ENCODE measurements at places on chromosomes 12 and 14.

- peak overlapping the region; percentile 62 for H3K4me3 ChIP-seq
- no peak overlapping the region for H3K27ac ChIP-seq
- no peaks in the 10 kb centered on the region for H3K36me3 ChIP-seq
- H3K27me3 ChIP-seq = no peaks in the 10 kb centered on the region
- H3K4me1 ChIP-seq = peaks cover 24% of the 10 kb centered on the region
Observed at GRCh38 chr12:93698307-93699092, 21.3 kb downstream of the CRADD start.

DNA sequence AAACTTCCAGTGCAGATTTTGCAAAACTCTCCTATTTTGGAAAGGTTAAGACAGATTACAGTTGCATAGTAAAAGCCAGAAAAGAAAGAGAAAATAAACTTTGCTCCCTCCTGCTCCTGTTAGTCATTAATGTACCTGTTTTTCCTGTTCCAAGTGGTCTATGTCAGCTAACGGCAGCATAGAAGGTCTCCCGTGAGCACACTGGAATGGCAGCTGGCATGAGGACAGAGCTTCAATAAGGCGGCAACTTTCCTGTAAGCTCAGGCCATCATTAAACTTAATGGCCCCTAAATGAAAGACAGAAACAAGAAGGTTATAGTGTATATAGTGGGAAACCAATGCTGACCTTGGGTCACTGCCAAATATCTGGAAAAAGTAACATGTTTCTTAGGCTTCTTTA is 16.0 kb downstream of the EIF2B2 start:
- H3K4me3 ChIP-seq = no peak overlapping the region
- no peaks in the 10 kb centered on the region for H3K27me3 ChIP-seq
- peaks cover 68% of the 10 kb centered on the region for H3K36me3 ChIP-seq
- DNase-seq = no peak

DNA sequence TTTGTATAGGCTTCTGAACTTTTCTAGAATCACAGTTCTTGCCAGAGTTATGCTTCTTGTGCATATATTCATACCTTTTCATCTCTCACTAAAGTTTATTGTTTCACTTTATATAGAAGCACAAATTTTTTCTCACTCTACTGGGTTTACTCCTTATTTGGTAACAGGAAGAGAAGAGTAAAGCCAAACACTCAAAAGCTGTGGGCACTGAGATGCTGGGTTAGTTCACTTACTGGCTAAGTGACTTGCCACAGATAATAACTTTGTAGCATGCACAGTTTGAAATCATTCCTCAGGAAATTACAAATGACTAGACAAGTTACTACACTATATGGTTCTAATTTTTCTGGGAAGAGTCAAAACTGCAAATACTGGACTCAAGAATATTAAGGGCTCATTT is 7.8 kb downstream of the HIGD1C start:
- H3K4me1 ChIP-seq = no peaks in the 10 kb centered on the region
- peak overlapping the region; percentile 24 for H3K27ac ChIP-seq
- no peaks in the 10 kb centered on the region for H3K27me3 ChIP-seq
- no peak overlapping the region for H3K4me3 ChIP-seq
- no peak for DNase-seq

- peaks cover 7% of the 10 kb centered on the region for H3K4me1 ChIP-seq
- no peaks in the 10 kb centered on the region for H3K27me3 ChIP-seq
- DNase-seq = no peak
- no peak overlapping the region for H3K4me3 ChIP-seq
- no peak overlapping the region for H3K27ac ChIP-seq
- peaks cover 4% of the 10 kb centered on the region for H3K36me3 ChIP-seq
Observed at GRCh38 chr12:116188581-116188980, 88.9 kb downstream of the MED13L start.

DNA sequence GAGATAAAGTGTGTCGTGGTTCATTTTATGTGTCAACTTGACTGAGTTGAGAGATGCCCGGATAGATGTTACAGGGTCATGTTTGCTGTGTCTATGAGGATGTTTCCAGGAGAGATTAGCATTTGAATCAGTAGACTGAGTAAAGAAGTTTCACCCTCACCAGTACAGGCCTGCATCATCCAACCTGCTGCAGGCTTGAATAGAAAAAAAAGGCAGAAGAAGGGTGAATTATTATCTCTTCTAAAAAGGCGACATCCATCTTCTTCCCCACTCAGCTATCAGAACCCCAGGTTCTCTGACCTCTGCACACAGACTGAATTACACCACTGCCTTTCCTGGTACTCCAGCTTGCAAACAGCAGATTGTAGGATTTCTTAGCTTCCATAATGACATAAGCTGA is 1293.7 kb upstream of the FLRT2 start:
- no peaks in the 10 kb centered on the region for H3K27me3 ChIP-seq
- no peak overlapping the region for H3K4me3 ChIP-seq
- H3K27ac ChIP-seq = no peak overlapping the region
- no peaks in the 10 kb centered on the region for H3K4me1 ChIP-seq
- no peak for DNase-seq

DNA sequence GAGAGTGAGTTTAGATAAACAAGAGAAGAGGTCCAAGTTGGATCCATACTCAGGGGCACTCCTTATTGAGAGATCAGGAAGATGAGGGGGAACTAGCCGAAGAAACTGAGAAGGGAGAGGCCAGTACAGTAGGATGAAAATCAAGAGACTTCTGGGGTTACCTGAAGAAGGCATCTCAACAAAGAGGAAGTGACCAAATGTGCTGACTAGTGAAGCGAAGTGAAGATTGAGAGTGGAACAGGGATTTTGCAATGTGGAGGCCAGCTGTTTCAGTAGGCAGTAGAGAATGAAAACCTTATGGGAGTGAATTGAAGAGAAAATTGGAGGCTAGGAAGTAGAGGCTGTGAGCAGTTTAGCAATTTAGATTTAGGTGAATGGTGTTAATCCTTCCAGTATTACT is 153.0 kb downstream of the SYNE2 start:
- H3K27me3 ChIP-seq = no peaks in the 10 kb centered on the region
- DNase-seq = no peak
- peaks cover 16% of the 10 kb centered on the region for H3K36me3 ChIP-seq
- H3K27ac ChIP-seq = no peak overlapping the region

GRCh38 chr12:42162193-42162592 is 17.5 kb upstream of the GXYLT1 start:
- no peaks in the 10 kb centered on the region for H3K4me1 ChIP-seq
- no peaks in the 10 kb centered on the region for H3K27me3 ChIP-seq
- DNase-seq = no peak
- H3K27ac ChIP-seq = no peak overlapping the region

- no peaks in the 10 kb centered on the region for H3K36me3 ChIP-seq
- H3K27ac ChIP-seq = no peak overlapping the region
- DNase-seq = no peak
- H3K4me3 ChIP-seq = no peak overlapping the region
Observed at GRCh38 chr14:91877376-91877915, 10.1 kb upstream of the TC2N start.

- no peaks in the 10 kb centered on the region for H3K36me3 ChIP-seq
- H3K27ac ChIP-seq = no peak overlapping the region
- no peak overlapping the region for H3K4me3 ChIP-seq
- no peak for DNase-seq
Observed at GRCh38 chr14:96486705-96487104, 15.5 kb upstream of the PAPOLA start.

DNA sequence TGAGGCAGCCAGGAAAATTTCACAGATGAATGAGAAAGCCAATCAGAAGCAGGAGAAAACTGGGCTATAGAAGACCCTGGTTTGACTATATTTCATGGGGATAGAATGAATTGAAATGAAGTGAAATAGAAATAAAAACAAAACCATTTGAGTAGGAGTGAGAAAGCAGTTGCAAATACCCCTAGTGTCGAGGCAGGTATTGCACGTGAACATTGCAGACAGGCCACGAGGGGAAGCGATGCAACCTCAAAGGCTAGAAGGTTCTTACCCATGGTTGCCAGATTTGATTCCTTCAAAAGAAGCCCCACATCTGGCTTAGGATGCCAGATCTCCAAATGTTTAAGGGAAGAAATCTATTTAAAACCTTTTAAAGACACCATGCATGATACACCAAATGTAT is 648.9 kb downstream of the VRK1 start:
- no peak overlapping the region for H3K4me3 ChIP-seq
- DNase-seq = no peak
- no peaks in the 10 kb centered on the region for H3K4me1 ChIP-seq
- no peak overlapping the region for H3K27ac ChIP-seq
- H3K27me3 ChIP-seq = no peaks in the 10 kb centered on the region

GRCh38 chr14:101410126-101410525 is 151.2 kb upstream of the DIO3 start:
- no peaks in the 10 kb centered on the region for H3K36me3 ChIP-seq
- no peaks in the 10 kb centered on the region for H3K27me3 ChIP-seq
- no peak for DNase-seq
- no peak overlapping the region for H3K4me3 ChIP-seq
- H3K27ac ChIP-seq = no peak overlapping the region

GRCh38 chr14:61733972-61734371 is 28.2 kb upstream of the SNAPC1 start:
- H3K4me3 ChIP-seq = no peak overlapping the region
- peaks cover 98% of the 10 kb centered on the region for H3K36me3 ChIP-seq
- DNase-seq = no peak

GRCh38 chr14:98984719-98985041 is 287.3 kb downstream of the BCL11B start:
- no peaks in the 10 kb centered on the region for H3K27me3 ChIP-seq
- peak; percentile 44 for DNase-seq
- no peak overlapping the region for H3K4me3 ChIP-seq
- peaks cover 5% of the 10 kb centered on the region for H3K4me1 ChIP-seq

DNA sequence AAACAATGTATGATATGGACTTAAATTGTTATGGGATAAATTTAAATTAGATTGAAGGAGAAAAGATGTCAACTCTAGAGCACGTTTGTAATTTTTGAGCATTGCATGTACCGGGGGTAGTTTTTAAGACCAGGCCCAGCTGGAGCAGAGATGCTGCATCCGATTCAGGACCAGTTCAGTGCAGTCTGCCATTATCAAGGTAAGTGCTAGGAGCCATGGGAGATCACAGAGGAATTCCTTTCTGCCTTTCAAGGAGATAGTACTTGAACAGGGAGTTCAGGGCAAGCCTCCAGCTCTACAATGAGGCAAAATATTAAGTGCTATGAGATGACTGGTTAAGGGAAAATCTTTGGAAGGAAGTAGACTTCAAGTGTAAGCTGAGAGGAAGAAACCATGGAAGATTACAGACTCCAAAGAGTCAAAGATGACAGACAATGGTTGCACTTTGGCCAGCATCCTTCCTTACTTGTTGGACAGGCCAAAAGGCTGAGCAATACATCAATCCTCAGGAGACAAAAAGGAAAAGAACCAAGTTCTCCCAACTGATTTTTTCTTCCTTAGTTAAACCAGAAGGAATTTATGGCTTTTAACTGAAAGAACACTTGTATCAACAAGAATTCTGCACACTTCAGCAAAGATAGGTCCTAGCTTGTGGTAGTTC is 113.2 kb upstream of the HIF1A start:
- H3K27me3 ChIP-seq = no peaks in the 10 kb centered on the region
- DNase-seq = peak; percentile 45
- no peak overlapping the region for H3K4me3 ChIP-seq
- H3K4me1 ChIP-seq = peaks cover 13% of the 10 kb centered on the region
- no peaks in the 10 kb centered on the region for H3K36me3 ChIP-seq

GRCh38 chr12:32366714-32367113 is 32.6 kb upstream of the FGD4 start:
- H3K27ac ChIP-seq = no peak overlapping the region
- peaks cover 2% of the 10 kb centered on the region for H3K4me1 ChIP-seq
- H3K4me3 ChIP-seq = no peak overlapping the region
- no peak for DNase-seq
- H3K27me3 ChIP-seq = no peaks in the 10 kb centered on the region

GRCh38 chr12:41510470-41510869 is 322.4 kb downstream of the PDZRN4 start:
- no peak overlapping the region for H3K27ac ChIP-seq
- no peaks in the 10 kb centered on the region for H3K4me1 ChIP-seq
- no peak for DNase-seq
- H3K27me3 ChIP-seq = no peaks in the 10 kb centered on the region
- no peak overlapping the region for H3K4me3 ChIP-seq

- no peak overlapping the region for H3K4me3 ChIP-seq
- no peaks in the 10 kb centered on the region for H3K36me3 ChIP-seq
- peak; percentile 38 for DNase-seq
- H3K27me3 ChIP-seq = no peaks in the 10 kb centered on the region
- peaks cover 19% of the 10 kb centered on the region for H3K4me1 ChIP-seq
- no peak overlapping the region for H3K27ac ChIP-seq
Observed at GRCh38 chr12:87439990-87440827, 589.0 kb downstream of the C12orf50 start.

GRCh38 chr12:116263431-116263830 is 14.1 kb downstream of the MED13L start:
- DNase-seq = no peak
- H3K4me3 ChIP-seq = peak overlapping the region; percentile 7
- no peaks in the 10 kb centered on the region for H3K27me3 ChIP-seq
- peaks cover 13% of the 10 kb centered on the region for H3K4me1 ChIP-seq
- no peaks in the 10 kb centered on the region for H3K36me3 ChIP-seq

DNA sequence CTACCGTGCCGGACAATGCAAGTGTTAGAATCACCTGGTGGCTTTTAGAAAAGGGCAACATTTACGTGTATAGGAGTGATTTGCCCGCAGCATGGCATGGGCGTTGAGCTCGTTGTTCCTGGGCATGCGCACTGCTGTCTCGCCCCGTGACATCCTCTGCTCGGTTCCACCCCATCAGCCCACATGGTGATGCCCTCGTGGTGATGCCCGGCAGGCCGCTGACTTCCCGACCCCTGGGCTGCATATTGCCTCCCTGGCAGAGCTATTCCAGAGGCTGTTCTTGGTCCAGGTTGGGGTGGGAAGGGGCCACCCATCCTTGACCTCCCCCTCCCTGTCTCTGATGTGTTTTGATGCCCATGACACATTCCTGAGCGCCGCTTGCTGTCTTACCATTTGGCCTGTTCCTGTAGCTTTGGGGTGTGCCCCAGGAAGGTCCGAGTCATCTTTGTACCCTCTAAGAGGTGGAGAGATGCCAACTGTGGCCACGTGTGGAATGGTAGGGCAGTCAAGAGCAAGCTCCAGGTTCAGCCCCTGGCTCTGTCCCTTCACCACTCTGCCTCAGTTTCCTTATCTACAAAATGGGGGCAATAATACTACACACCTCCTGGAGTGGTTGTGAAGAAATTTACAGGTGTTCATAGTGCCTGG is 4.8 kb downstream of the HIP1R start:
- H3K36me3 ChIP-seq = no peaks in the 10 kb centered on the region
- H3K27me3 ChIP-seq = peaks cover 16% of the 10 kb centered on the region
- no peak for DNase-seq
- H3K4me1 ChIP-seq = peaks cover 3% of the 10 kb centered on the region
- H3K4me3 ChIP-seq = no peak overlapping the region
- no peak overlapping the region for H3K27ac ChIP-seq

GRCh38 chr14:83992857-83993256 is 1537.1 kb upstream of the FLRT2 start:
- H3K27ac ChIP-seq = no peak overlapping the region
- no peaks in the 10 kb centered on the region for H3K4me1 ChIP-seq
- no peak for DNase-seq
- no peak overlapping the region for H3K4me3 ChIP-seq

GRCh38 chr12:115103884-115104883 is 420.2 kb upstream of the TBX3 start:
- H3K27me3 ChIP-seq = no peaks in the 10 kb centered on the region
- no peak for DNase-seq
- no peaks in the 10 kb centered on the region for H3K4me1 ChIP-seq
- H3K36me3 ChIP-seq = no peaks in the 10 kb centered on the region

- H3K27ac ChIP-seq = no peak overlapping the region
- no peak for DNase-seq
- no peaks in the 10 kb centered on the region for H3K4me1 ChIP-seq
- no peaks in the 10 kb centered on the region for H3K36me3 ChIP-seq
- no peak overlapping the region for H3K4me3 ChIP-seq
- H3K27me3 ChIP-seq = no peaks in the 10 kb centered on the region
Observed at GRCh38 chr12:92562063-92562734, 140.6 kb upstream of the PLEKHG7 start.

Data from endodermal cell (in vitro differentiated cells).